ENCODE measurements at places on chromosomes 2 and 18.

DNA sequence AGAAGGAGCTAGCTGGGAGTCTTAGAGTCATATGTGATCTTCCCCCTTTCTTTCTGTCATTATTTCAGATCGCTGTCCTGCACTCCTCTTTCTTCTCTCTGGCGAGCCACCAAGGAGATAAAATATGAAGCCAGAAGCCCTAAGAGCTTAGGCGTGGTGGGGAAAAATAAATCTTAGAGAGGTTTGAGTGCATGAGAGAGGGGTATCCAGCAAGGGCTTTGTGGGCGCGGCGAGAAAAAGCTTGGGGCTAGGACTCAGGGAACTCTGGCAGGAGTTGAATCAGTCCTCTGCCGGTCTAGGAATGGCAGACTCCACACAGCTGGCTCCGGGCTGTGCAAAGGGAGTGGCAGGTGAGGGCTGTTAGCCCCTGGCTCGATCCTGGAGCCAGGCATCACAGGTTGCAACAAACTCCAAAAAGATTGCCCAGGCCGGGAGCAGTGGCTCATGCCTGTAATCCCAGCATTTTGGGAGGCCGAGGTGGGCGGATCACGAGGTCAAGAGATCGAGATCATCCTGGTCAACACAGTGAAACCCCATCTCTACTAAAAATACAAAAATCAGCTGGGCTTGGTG lies 20.1 kb upstream of the IGFBP5 start:
- DNase-seq = no peak

DNA sequence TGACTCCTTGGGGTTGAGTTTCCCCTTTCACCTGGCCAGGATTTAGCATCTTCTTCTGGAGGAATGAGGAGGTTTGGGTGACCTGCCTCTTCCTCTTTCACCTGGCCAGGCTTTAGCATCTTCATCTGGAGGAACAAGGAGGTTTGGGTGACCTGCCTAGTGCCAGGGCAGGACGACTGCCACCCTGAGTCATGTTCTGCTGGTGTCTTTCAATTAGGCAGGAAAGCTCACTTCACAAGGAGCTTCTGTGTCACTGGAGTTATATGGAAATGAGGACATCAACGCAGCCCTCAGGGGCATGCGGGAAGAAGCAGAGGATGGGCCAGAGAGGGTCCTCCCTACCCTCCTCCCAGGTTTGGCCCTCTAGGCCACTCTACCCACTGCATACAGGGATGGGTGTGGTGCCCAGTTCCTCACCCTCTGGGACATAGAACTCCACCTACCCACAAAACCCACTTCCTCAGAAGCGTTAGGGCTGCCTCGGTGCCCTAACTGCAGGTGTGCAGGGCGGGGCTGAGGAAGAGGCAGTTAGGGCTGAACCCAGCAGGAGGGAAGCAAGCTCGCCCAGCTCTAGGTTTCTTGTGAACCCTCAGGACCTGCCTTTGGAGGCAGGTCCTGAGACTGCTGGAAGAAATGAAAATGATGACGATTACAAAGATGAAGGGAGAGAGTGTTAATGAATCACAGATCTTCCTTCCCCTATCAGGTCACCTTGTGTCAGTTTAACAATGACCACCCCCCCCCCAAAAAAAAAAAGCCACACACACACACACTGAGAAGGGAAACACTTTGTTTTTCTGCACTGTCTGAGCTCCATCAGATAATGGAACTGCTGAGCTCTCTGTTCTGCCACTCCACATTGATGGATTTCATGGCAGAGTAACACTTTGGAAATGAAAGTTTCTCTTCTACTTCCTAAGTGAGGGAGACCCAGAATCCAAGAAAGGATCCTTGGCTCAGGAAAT lies 71.0 kb downstream of the ARL4C start:
- DNase-seq = no peak

DNA sequence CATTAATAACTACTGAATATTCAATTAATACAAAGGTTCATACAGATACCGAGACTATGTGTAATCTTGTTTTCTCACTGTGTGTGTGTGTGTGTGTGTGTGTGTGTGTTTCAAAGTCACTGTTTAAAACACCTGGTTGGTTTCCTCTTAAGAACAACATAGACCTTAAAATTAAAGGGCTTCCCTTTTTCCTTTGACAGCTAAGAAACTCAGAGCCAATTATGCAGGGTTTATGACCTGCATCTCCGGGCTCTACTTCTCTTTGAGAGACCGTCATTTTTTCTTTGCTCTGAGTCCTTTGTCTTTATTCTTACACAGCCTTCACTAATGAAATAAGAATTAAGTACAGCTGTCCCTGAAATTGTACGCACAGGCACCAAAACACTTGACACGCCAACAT lies 145.6 kb downstream of the HDAC4 start:
- DNase-seq = no peak

GRCh38 chr18:60145776-60146175 lies 226.8 kb downstream of the MC4R start:
- no peak for DNase-seq

- no peak for DNase-seq
Observed at GRCh38 chr2:148531235-148531634, 113.3 kb upstream of the EPC2 start.

DNA sequence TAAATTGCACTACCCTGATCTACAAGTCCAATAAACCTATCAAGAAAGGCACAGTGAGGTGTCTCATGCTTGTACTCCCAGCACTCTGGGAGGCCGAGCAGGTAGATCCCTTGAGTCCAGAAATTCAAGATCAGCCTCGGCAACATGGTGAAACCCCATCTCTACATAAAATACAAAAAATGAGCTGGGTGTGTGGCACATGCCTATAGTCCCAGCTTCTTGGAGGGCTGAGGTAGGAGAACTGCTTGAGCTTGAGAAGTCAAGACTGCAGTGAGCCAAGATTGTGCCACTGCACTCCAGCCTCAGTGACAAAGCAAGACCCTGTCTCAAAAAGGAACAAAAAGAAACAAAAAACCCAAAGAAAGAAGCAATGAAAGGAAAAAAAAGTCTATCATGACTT lies 58.9 kb downstream of the ROCK2 start:
- no peak for DNase-seq

DNA sequence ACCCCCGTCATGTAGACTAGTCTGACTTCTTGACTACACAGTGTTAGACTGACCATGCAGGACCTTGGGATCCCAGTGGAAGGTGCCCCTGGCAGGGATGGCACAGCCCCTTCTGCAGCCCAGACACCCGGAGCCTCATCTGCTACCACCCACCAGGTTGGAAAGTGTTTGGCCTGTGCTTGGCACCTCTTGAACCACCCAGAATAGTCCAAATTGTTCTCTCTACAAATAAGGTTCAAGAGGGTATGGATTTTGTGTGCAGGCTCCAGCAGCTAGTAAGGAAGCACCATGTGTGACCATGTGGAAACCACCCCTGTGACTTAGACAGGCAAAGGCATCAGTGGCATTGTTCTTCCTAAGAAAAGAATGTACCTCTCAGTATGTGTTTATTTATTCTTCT lies 18.4 kb downstream of the L3MBTL4 start:
- no peak for DNase-seq

DNA sequence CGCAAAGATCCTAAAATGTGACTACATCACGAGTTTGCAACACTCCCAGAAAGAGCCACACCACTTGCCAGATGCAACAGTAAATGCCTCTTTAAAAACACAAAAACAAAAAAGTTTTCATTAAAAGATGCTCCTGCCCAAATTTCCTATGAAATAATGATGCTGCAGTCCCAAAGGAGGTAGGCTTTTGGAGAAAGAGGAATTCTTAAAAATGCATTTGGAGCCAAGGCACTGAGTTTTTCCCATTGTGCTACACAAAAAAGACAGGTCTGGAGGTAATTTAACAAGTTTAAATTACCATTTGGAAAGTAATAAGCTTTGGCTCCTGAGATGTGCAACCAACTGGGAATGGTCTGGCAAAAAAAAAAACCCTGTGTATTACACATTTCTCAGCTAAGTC lies 145.0 kb downstream of the PID1 start:
- no peak for DNase-seq

DNA sequence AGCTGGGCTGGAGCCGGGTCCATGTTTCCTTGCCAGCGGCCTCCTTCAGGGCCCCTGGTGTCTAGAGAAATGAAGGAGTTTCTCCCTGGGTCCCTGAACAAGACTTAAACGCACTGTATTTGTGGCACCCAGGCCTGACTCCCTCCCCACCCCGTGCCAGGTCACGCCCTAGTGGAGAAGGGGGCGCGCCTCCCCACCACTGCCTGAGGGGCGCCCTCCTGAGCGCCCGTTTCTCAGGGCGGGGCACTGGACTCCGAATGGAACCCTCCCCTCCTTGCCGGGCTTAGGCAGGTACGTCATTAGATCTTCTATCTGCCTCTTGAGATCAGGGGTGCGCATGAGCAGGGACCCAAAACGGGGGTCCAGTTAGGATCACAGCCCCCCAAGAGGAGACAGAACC lies 16.3 kb downstream of the ODC1 start:
- DNase-seq = no peak

- no peak for DNase-seq
Observed at GRCh38 chr2:187962538-187962937, 329.1 kb upstream of the GULP1 start.

DNA sequence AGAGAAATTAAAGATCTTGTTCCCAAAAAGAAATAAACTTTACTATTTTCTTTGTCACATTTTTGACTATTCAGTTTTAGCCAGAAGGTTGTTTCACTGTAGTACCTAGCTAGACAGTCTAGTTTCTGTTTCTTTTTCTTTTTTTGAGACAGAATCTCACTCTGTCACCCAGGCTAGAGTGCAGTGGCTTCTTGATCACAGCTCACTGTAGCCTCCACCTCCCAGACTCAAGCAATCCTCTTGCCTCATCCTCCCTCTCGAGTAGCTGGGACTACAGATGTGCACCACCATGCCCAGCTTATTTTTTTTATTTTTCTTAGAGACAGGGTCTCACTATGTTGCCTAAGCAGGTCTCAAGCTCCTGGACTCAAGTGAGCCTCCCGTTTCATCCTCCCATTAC lies 2.2 kb downstream of the RBM45 start:
- DNase-seq = no peak

DNA sequence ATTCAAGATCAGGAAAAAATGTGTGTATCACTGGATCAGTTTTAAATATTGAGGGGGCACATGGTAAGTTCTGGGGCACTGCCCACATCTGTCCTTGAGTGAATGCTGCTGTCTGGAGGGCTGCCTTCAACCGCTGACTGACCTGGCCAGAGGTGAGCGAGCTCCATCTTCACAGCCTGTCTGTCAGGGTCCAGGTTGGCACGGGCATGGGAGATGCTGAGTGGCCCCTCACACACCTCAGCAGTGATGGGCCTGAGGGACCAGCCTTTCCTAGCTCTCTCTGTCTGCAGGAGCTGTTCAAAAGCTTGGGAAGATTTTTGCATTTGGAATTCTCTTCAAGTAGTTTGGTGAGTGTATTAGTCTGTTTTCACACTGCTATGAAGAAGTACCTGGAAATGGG lies 114.8 kb upstream of the ALKAL2 start:
- no peak for DNase-seq

DNA sequence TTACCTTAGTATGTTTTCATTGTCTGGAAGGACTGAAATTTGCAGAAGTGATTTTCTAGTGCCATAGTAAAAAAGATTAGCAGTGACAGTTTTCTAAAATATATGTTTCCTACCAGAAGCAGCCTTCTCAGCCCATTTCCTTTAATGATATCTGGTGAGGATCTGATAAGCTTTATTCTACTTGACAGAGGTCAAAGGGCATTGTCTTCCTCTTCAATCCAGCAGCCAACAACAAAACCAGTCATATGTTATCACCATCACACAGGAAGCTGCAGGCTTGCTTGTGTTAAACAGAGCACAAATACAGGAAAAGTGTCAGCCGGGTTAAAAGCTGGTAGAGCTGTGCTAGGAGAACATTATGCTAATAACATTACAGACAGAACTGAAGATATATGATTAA lies 35.6 kb upstream of the ZSWIM2 start:
- no peak for DNase-seq

GRCh38 chr18:71371951-71372605 lies 1083.2 kb downstream of the SOCS6 start:
- no peak for DNase-seq

DNA sequence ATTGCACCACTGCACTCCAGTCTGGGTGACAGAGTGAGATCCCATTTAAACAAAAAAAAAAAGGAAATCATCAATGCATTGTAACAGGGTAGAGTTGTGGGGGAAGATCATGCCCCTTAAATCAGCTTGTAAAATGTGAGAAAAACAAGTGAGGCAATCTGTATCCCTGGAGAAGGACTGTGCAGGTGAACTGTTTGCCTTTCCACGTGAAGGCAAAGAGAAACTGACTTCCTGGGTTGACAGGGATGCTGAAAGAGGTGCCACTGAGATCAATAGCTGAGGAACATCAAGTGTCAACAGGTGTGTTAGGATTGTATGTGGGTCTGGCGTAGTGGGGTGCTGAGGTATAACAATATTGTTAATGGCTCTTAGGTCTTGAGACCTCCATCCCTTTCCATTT lies 48.3 kb downstream of the CERS6 start:
- no peak for DNase-seq

DNA sequence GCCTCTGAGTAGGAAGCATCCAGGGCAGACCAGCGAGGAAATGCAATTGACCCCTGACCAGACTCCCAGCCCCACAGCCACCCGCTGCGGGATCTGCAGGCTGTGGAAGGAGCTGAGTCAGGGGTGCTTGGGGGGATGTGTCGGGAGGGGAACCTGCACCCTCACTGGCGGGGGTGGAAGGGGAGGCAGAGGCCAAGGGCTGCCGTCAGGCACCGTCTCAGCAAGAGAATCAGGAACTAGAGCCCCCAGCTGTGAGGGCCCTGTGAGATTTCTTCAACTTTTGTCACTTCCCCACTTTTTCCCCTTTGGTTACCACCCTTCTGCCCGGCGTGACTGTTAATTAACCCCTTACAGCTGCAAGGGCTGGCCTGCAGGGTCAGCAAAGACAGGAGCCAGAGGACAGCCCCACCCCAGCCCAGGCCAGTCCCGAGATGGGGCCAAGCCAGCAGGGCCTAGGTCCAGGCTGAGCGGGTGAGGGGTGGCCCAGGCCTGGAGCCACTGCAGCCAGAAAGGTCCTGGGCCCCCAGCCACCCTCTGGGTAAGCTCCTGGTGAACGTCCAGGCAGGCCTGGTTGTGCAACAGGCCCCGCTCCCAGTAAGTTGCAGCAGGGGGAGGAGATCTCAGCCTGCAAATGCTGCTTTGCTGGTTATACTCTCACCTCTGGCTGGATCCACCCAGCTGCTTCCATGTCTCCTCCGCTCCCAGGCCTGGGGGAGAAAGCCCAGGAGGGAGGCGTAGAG lies 147.0 kb upstream of the ID2 start:
- DNase-seq = no peak

DNA sequence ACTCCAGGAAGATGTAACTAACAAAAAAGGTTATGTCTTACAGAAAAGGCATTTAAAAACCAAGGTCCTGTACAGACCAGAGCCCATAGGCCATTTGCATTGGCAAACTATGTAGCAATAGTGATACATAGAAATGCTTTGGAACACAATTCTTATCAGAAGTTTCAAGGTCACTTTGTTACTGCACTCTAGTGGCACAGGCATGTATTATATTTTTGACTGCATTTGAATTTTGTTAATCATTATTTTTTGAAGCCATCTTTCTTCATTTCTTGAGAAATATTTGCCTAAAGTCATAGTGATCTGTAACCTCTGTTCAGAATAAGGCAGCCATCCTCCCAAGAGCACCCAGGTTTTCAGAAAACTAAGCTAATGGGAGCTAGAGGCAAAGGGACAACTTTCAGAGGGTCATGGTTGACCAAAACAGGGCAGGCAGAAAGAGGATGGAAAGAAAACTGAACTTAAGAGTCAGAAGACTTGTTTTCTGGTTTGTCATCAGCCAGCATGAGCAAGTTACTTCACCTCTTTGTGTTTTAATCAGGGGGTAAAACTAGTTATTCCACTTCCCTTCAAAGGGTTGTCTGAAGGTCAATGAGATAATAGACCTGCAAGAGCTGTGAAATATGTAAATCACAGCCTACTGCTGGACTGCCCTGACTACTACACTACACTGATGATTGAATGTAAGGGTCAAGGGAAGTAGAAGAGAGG lies 41.5 kb downstream of the SLC38A11 start:
- DNase-seq = no peak

GRCh38 chr2:208373460-208374089 lies 33.0 kb upstream of the PTH2R start:
- DNase-seq = no peak

Measured in NCI-H510A (cell line).